ENCODE measurements at places on chromosomes 5 and 9.

DNA sequence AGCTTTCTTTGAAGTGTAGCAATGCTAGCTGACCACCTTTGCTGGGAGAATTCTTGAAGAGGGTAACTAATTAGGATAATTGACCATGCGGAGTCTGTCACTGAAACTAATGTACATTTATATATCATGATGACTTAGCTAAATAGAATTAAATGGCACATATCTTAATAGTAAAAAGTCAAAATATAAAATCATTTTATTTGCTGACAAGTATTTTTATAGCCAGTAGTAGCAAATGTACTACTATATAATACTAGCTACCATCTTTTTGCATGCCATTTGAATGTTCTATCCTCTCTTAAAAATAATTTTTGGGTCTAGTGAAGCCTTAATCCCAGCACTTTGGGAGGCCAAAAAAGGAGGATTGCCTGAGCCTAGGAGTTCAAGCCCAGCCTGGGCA, 605.8 kb upstream of the COX7C start:
- no peak for DNase-seq

DNA sequence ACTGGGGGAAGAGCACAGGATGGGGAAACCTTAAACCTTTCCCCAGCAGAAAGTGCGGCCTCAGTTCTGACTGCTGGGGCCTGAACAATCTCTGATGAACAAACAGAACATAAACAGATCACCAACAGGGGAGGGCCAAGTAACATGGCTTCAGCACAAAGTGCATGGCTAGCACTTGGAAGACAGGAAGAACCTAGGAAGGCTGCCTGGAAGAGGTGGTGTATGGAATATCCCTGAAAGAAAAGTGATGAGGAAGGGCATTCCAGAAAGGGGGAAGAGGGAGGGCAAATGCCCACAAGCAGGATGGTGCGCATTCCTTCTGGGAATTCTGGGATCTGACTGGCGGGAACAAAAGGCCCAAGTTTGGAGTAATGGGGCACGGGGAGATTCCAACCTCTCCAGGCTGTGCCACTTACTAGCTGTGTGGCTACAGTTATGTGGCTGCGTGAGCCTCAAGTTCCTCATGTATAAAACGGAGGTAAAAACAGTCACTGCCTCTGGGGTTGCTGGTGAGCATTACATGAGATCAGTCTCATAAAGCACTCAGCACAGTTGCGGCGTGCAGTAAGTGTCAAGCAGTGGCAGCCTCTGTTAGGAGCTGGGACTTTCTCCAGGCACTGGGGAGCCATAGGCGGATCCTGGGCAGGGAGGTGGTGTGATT, 1.6 kb downstream of the PDGFRB start:
- DNase-seq: no peak

DNA sequence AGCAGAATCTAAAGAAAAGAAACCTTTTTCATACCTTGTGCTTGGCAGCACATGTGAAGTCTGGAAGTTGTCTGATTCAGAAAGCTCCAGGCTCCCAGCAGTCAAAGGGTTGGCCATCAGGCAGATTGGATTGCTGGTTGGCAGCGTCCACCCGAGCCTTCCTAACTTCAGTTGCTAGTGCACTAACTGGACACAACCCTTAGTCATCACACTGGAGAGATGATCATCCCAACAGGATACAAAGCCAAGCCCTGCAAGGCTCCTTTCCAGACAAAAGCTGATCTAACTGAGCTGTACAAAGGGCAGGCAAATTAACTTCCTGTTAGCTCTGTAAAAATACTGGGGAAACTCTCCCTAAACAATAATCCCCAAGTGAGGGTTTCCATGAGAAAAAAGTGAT, 185.6 kb downstream of the SNX18 start:
- DNase-seq: no peak

GRCh38 chr5:149380466-149381121, 1.5 kb upstream of the IL17B start:
- DNase-seq: no peak

DNA sequence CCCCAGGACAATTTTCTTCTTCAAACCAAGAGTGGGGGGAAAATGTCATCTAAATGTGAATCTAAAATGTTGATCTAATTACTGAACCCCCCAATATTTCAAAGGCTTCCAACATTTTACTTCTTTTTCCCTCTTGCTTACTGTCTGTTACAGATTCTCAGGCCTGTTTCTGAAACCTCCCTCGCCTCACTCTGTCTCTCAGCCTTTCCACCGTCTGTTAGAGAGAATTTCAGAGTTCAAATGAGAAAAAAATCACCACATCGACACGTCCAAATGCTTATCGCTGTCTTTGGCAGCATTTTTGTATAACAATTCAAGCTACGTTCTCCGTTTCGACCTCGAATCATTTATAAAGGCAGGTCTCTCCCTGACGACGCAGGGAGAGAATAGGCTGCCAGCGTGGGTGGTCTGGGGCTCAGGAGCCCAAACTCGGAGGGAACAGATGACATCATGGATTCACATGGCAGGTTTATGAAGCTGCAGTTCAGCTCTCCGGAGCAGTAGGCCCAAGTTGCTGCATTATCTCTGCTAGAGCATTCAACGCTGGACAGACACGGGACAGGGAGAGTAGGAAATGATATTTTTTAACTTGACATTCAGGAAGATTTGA, 139.8 kb downstream of the GAS1 start:
- DNase-seq: no peak

- no peak for DNase-seq
Observed at GRCh38 chr5:126455728-126456127, 32.5 kb downstream of the GRAMD2B start.

DNA sequence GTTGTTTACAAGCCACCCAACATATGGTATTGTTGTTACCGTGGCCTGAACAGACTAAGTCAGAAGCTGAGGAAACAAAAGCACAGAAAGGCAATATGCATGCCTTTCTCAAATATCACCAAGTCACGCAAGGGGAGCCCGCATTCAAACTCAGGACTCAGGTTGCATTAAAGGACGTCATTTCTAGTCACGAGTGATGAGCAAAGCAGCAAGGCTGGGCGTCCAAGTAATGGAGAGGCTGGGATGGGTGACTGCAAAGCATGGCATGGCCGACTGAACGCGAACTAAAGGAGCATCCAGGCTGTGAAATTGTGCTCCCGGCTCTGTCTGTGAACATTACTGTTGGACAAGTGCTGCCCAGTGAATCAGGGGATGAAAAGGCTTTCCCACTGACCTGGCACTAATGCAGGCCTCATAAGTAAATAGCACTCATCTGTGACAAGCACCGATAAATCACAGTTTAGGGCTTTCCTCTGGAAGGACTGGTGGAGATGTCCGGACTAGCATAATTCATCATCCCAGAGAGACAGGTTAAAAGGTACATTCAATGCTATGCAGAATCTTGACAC, 202.8 kb downstream of the SPOCK1 start:
- no peak for DNase-seq

GRCh38 chr9:128909859-128910258, 10.9 kb upstream of the PHYHD1 start:
- DNase-seq: no peak

DNA sequence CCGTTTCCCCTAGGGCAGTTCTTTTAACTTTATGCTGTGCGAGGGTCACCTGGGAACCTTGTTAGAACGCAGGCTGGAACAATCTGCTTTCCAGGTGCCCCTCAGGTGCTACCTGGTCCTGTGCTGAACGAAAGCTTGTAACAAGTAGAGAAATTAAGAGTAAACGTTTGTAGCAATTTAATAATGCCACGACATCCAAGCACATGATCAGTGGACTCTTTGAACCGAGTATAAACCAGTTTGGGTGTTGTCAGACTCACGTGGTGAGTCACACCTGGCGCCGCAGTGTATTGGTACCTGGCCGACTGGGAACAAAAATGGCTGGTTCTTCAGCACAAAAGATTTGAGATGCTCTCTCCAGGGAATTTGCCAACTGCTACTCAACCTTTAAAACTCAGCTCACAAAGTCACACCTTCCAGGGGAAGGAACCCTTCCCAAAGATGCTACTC, 926 bp upstream of the MYO10 start:
- no peak for DNase-seq

DNA sequence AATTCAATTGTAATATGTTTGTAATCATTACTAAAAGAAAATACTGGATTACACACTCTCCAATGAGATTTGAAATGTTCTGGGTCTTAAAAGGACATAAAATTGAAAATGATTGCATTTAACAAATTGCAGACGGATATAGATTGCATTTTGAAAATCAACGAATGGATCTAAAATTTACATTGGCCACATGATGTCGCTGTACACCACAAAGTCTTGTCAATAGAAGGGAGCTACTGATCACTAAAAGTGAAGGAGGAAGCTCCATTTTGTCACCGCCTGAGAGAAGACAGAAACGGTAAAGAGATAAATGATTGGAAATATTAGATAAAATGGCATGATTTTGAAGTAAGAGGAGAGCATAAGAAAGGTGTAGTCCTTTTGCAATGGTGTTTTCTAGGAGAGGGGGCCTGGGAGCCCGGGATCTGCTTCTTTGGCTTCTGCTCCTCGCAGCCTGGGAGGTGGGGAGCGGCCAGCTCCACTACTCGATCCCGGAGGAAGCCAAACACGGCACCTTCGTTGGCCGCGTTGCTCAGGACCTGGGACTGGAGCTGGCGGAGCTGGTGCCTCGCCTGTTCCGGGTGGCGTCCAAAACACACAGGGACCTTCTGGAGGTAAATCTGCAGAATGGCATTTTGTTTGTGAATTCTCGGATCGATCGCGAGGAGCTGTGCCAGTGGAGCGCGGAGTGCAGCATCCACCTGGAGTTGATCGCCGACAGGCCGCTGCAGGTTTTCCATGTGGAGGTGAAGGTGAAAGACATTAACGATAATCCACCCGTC, at the start of gene PCDHA1:
TSS of gene PCDHA1 (plus strand) at position 236 of the 782 bp plus-strand sequence.
- DNase-seq: no peak

- no peak for DNase-seq
Observed at GRCh38 chr9:136916330-136917184, 28.0 kb downstream of the FBXW5 start.

- DNase-seq: no peak
Observed at GRCh38 chr9:26244661-26245451, 566.6 kb upstream of the TUSC1 start.

DNA sequence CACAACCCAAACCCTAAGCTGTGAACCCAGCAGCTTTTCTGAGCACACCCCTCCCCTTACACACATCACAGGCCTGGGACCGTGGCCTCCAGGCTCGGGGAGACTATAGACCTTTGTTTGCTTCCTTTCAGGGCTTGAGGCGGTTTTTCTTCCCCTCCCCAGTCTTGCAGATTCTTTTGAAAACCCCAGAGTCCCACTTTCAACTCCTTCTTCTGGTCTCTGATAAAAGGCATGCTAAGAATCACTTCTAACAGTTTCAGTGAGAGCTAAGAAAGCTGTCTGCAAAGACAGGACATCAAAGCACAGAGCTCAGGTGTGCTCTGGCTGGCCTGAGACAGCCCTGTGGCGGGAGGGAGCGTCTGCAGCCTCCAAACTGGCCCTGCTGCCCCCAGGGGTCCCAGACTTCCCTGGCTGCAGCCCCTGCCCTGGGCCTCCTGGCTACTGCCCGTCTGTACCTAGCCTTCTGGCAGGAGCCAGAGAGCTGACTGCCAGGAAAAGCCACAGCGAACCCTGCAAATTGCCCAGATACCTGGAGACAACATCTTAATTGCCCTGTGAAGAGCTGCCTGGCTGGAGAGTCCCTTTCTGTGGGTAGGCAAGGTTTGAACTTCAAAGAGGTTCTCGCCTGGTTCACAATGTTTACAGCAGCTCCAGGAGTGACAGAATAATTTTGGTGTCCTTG, 138.9 kb downstream of the GADD45G start:
- DNase-seq: no peak

DNA sequence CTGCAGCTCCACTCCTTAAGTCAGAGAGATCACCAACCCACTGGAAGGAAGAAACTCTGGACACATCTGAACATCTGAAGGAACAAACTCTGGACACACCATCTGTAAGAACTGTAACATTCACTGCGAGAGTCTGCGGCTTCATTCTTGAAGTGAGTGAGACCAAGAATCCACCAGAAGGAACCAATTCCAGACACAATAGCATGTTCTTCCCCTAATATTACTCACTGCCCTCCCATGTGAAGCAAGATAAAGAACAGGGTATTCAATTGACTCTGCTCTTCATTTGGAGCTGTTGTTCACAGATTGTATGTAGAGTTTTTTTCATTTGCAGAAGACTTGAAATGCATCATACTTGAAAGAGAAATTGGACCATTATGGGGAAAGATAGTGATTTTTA, 10.8 kb downstream of the SAXO1 start:
- no peak for DNase-seq

- no peak for DNase-seq
Observed at GRCh38 chr5:74138721-74139120, 501.8 kb downstream of the ENC1 start.

DNA sequence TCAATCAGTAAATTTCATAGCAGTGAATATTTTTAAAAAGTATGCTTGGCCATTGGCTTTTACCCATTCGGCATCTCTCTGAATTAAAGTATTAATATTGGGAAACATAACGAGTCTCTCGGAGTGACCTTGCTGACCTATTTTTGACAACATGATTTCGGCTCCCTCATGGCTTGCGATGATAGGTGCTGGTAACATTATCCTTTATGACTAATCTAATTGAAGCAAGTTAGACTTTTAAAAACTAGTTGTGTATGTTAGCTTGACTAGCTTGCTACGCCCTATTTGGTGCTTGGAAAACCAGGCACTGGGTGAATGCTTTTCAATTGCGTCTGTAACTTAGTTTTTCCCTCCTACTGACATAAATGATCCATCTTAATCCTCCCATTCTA, 1.1 kb downstream of the ZNF366 start:
- DNase-seq: no peak

- DNase-seq: no peak
Observed at GRCh38 chr5:79856456-79857055, 134.5 kb downstream of the MTX3 start.

DNA sequence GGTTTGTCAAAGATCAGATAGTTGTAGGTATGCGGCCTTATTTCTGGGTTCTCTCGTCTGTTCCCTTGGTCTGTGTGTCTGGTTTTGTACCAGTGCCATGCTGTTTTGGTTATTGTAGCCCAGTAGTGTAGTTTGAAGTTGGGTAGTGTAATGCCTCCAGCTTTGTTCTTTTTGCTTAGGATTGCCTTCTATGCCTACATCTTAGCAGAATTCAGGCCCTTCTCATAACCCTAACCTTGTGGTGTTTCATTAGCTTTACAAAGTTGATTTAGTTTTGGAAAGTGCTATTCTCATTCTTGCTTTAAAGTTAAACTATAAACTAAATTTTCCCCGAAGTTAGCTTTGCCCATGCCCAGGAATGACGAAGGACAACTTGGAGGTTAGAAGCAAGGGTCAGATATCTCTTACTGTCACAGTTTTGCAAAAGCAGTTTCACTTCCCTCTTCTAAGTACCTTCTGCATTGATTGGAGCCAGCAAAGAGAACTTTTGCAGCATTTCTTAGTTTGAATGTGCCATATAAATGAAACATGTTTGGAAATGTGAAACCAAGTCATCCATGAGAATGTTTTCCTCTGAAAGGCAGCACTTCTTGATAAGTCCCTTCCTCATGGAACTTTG, 274.3 kb upstream of the DMRT1 start:
- DNase-seq: no peak

- DNase-seq: no peak
Observed at GRCh38 chr5:78515670-78516069, 132.9 kb downstream of the LHFPL2 start.

GRCh38 chr5:109324931-109325330, 84.8 kb downstream of the PJA2 start:
- DNase-seq: no peak

Data from COLO829 (cell line).